T1000 (cell line): ENCODE measurements at places on chromosomes 16 and 17.

GRCh38 chr16:27272076-27272475 lies 3.5 kb upstream of the NSMCE1 start:
- DNase-seq: no peak

DNA sequence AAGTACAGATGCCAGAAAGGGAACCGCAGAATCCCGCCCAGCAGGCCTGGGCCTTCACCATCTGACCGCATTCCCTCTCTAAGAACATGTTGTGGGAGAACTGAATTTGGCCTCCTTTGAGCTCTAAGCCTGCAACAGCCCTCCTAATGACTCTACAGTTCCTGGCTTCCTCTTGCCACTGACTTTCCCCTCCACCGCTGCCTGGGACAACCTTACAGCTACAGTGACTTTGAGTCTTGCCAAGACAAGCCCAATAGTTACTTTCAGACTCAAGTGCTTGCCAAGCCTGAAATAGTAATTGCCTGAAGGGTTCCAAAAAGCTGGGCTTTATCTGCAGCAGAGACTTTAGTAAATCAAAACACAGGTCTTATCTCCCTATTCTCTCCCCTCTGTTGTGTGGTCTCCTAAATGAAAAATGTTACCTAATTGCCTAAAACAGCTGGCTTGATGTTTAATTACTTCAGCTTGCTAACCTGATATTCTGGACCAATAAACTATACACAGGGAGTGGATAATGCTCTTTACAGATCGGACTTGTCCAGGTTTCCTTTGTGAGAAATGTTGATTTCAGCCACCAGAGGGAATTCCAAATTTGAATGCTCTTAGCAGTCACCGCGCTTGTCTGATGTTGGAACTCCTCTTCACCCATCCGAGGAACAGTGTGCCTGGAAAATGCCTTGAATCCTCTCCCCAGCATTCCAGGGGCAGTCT lies 85.1 kb upstream of the TBX2 start:
- no peak for DNase-seq

DNA sequence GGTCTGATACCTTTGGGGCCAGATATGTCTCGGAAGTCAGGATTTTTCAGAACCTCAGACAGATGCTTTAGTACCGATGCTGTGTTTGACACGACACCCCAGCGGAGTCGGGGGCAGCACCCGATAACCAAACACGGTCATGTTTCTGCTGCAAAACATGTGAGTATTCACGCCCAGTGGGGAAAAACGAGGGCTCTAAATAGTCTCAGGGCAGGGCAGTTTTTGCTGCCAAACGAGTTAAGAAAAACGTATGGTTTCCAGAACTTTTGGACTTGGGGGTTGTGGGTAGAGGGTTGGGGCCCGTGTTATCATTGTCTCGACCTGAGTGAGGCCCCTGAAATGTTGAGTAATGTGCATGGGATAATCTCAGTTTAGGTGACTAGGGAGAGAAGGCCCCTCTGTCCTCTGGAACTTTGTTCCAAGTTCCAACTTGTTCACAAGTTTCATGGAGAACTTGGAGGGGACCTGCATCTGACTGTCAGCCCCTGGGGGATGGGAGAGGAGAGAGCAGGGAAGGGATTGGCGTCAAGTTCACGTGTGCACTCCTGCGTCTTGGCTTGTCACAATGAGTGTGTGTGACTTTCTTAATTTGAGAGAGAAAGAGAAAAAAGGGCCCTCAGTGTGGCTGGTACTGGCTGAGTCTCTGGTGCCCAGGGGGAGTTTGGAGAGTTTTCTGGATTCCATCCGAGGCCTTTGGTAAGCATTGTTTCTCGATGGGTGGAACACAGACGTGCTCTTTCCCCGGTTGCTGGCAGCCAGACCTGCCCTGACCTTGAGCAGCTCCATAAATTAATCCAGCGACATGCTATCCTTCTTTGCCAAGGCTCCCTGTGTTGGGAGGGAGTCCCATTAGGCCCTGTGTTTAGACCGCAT lies 83.9 kb upstream of the CIBAR2 start:
- no peak for DNase-seq

DNA sequence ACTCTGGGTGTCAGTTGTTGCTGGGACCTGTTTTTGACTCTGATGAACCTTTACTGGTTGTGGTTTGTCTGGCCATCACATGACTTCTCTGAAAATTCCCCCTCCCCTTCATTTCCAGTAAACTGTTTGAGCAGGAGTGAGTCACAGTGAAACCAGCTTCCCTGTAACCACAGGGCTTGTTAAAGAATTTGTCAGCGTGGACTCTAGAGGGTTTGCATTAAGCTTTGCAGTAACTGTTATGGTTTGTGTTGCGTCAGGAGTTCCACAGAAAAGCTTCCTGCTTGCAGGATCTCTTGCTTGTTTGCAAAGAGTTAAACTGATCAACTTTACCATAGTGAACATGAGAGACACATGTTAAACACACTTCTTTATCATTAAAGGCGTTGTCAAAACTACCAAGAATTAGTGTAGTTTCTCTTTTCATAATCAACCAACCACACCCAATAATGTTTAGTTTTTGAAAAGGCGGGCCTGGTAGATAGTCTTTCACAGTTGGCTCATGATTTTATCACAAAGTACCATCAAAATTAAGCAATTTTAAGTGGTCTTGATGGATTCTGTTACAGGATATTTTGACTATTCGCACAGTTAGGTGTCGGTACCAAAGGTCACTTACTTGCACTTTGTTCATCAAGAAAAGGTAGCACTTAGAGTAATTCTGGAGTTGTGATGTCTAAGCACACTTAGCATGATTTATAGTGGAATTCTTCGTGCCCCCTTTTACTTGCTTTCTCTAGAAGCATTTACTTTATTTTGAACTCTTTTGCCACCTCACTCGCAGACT lies 79.3 kb downstream of the VMP1 start:
- DNase-seq: peak; percentile 71

DNA sequence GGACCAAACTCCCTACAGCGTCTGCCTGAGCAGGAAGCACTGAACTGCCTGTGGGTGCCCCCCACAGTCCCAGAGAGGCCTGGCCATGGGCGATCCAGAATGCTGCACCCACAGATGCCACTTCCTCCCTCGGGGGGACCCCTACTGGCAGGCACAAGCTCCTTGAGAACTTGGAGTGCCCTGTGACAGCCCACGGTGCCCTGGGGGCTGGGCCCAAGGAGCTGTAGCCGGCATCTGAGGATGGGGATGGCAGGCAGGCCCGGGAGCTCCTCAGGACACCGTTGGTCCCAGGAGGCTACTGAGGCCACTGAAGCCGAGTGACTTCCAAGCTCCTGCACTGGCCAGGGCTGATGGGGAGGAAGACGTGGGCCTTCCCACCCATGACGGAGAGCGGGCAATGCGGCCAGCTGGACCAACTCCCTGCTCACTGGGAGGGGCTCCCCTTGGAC lies 15.1 kb upstream of the RASD1 start:
- no peak for DNase-seq

DNA sequence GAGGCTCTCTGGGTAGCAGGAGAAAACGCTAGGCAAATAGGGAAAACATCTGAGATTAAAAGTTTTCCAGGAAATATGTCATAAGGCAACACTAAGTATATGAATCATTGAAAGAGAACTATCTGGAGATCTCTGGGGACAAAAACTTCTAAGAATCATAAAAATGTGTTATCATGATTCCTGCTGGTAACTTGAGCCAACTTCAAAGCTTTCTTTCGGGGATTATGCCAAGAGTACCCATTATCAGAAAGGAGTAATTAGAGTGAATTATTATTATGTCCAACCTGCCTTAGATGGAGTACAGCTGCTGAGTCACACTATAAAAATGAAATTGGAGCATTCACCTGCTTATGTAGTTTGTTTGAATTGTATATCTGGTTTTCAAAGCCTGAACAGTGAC lies 488.5 kb upstream of the SOX9 start:
- no peak for DNase-seq

- peak; percentile 22 for DNase-seq
Measured at GRCh38 chr17:31394544-31394943, 3.1 kb downstream of the RAB11FIP4 start.
